ENCODE measurements at places on chromosomes 6 and 20.

- peak; percentile 10 for DNase-seq
These were observed 92.8 kb downstream of the CLIC5 start for GRCh38 chr6:45922728-45923351.

DNA sequence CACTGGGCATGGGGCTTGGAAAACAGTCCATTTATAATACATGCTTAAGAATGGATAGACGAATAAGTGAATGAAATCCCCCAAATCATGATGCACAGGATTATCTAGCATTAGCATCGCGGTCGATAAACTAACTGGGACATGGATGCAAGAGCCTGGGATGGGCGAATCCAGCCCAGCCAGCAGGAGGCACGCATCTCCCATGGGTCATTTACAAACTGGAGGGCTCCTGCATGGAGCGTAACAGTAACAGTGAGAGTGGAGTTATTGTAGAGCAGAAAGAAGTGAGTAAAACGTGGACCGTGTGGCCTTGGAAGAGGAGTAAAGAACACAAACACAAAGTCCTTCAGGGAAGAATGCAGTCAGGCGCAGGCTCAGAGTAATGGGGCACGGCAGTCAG, 136.5 kb downstream of the AGPAT4 start:
- no peak for DNase-seq

- no peak for DNase-seq
These were observed 79.3 kb upstream of the NAA20 start for GRCh38 chr20:19937651-19938420.

DNA sequence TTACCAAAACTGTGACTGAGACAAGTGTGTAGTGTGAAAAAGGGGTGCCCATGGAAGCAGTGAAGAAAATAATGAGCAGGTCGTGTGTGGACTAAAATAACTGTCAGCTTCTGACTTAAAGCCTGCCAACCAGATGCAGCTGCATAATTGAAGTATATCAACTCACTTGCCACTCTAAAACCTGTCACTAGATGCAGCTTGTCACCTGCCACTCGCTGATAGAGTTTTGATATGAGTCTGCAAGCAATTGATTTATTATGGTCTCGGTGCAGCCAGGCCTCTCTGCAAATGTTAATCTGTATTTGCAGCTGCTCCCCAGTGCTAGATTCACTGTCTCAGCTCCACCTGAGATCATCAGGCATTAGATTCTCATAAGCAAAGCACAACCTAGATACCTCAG, 1090.0 kb upstream of the EYS start:
- no peak for DNase-seq

GRCh38 chr20:59468831-59469230, 135.5 kb upstream of the PHACTR3 start:
- DNase-seq: no peak

DNA sequence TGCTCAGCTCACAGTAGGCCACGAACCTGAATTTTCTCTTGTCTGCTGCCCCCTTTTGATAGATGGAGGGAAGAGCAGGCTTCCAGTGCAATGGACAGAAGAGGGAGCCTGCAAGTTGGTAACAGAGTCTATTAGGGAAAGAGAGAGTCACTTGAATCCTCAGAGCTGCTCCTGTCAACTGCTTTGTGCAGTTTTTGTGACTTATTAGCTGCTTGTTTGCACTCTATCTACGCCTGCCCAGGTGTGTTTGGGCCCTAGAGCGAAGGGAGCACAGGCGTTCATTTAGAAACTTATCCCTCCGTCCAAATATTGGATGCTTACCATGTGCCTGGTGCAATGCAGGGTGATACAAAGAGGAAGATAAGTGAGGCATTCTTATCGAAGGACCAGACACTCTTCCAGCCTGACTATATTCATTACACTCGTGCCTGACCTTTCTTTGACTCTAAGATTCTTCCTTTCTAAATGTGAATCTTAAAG, 11.6 kb upstream of the SLC2A12 start:
- peak; percentile 10 for DNase-seq

GRCh38 chr6:107698146-107698545, 126.0 kb downstream of the SCML4 start:
- DNase-seq: no peak

DNA sequence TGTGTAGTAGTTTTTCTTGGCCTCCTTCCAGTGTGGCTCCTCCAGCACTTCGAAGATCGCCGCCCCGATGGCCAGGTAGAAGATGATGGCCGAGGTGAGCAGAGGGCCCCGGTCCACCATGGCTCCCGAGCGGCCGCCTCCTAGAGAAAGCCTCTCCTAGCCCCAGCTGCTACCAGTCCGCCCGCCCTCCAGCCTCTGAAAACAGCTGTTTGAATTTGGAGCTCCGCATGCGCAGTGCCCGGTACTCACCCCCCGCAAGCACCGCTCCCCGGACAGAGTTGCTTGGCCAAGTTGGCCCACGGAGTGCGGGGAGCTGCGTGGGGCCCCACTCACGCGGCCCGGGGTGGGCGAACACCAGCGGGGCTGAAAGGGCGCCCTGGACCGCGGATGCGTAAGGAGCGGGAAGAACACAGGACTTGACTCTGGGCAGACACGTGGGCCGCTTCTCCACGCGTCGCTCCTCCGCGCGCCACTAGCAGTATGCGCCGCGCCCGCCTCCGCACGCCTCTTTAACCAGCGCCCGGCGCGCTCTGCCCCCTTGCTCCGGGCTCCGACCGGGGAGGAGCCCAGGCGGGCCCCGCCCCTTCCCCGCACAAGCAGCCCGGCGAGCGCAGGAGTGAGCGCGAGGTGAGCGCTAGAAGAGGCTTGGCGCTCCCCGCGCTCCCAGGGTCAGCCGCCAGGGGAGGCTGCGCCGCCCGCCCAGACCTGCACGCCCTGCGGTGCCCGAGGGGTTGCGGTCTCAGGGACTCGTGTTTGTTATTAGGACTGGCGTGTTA, at the start of gene KCNK5:
TSS of gene KCNK5 (minus strand) at position 484 of the 776 bp plus-strand sequence. CDS start at position 120, 364 bp downstream.
- DNase-seq: peak; percentile 16

DNA sequence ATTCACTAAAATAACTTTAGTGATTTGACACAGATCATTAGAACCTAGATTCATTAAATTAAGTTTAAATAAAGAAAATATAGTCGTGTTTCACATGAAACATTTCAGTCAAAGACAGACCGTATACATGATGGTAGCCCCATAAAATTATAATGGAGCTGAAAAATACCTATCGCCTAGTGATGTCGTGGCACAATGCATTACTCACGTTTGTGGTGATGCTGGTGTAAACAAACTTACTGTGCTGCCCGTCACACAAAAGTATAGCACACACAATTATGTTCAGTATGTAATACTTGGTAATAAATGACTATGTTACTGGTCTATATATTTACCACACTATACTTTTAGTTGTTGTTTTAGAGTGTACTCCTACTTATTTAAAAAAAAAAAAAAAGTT, 17.3 kb downstream of the DST start:
- no peak for DNase-seq

GRCh38 chr20:39829256-39829655, 859.8 kb downstream of the MAFB start:
- no peak for DNase-seq

- DNase-seq: no peak
These were observed 148.7 kb downstream of the ZDHHC14 start for GRCh38 chr6:157529654-157530039.

DNA sequence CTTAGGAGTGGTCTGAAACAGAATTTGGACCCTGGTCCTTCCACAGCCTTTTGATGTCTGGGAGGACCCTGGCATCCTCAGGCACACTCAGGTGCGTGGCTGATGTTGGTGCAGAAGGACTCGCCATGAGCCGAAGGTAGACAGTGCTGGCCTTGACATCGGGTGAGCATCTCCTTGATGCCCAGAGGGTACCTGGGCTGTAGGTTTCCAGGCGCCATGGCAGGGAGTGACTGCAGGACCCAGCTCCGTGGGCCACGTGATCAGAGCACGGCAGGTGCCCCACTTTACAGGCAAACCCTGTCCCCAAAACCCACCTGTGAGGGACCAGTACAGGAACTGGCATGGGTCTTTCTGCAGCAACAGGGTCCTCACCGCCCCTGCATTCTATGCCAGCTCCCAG, 319.2 kb downstream of the CDH4 start:
- no peak for DNase-seq

DNA sequence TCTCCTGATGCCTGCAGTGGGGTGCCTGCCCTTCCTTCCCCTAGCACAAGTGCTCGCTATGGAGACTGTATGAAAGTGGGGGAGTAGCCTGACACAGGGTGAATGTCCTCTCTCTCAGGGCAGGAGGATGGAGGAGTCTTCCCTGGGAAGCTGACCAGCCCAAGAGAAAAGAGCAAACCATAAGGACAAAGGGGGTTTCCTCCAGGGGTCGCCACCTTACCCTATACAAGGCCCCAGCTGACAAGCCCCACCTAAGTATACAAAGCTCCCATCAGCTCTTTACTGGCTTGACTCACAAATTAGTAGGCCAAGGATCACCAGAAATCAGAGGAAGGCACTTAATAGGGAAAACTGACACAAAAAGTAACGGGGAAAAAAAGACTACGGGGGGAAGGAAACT, 54.1 kb downstream of the PLAGL1 start:
- DNase-seq: no peak

GRCh38 chr6:16925461-16925860, 164.2 kb upstream of the ATXN1 start:
- DNase-seq: no peak

- no peak for DNase-seq
These were observed 218.8 kb upstream of the RNF24 start for GRCh38 chr20:4234128-4234527.

- DNase-seq: no peak
These were observed 116.7 kb upstream of the NRSN1 start for GRCh38 chr6:24009319-24009718.

DNA sequence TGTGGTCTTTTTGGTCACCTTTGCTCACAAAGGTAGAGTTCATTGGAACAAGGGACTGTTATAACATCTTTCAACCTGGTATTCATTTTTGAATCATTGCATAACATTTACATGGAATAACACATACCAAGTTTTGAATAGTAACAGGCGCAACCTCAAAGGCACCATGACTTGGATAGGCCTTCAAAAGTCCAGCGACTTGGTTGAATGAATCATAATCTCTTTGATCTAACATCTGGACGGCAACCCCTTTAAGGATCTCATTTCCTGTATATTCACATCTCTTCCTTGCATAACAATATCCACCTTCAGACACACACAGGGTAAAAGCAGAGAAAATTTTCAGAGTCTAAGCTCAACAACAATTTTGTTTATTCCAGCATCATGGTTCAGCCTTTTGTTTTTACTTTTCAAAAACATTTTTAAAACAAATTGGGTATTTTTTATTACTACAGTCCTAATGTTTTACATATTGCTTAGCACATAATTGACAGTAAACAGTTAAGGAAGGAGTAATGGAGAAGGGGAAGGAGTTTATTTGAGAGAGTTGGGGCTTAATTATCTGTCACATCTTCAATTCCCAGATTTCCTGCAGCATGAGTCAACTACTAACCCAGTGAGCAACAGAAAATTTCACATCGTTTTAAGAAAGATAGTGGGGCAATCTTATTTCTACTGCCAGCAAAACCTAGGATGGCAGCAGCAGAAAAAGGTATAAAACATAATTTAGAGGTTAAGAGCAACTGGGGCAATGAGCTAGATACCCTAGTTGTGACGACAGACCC, 41.8 kb upstream of the F13A1 start:
- DNase-seq: no peak
